Natural killer cell treated with Interleukin-12 subunit alpha and Interleukin-12 subunit beta and Interleukin-15 and Interleukin-18, amount 100 ng/mL, for 72 hours (primary cell): ENCODE measurements at places on chromosomes 4 and X.

DNA sequence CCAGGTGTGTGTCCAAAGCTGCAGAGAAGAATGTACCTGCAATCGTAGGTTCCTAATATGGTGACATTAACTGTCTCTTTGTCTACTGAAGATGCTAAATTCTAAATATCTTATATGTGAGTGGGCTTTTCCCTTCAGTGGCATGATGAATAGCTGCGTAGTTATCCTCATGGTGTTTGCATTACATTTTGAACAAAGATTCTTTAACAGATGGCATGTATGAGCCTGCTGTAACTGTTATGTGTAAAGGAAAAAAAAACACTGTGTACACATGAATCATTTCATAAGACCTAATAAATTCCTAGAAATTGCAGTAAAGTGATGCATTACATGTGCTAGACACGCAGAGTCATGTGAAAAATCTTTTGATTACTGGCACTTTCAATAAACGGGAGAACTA, 288.0 kb downstream of the SH2D1A start:
- no peak for DNase-seq

- DNase-seq: no peak
These were observed 5.1 kb upstream of the DCLK2 start for GRCh38 chr4:150072906-150073714.

GRCh38 chr4:46874811-46875210, 34.2 kb downstream of the COX7B2 start:
- no peak for DNase-seq

DNA sequence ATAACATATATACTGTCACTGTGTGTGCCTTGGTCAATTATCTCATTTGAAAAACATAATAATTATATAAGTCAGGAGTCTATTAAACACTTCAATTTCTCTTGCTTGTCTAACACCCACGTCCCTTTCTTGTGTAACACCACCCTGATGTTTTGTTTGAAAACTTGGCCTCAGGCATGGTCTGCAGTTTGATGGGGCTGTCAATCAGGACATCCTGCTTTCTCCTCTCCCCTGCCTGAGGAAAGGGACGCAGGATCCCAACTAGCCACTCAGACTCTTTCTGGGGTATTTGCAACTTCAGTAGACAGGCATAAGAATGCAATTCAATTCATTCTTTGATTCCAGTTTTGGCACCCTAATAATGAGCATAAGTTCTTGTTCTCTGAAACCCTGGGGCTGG, 48.8 kb downstream of the DKK2 start:
- DNase-seq: no peak

GRCh38 chrX:136823175-136823574, 42.4 kb upstream of the ARHGEF6 start:
- DNase-seq: no peak
